ENCODE measurements at places on chromosomes 12 and 14.

DNA sequence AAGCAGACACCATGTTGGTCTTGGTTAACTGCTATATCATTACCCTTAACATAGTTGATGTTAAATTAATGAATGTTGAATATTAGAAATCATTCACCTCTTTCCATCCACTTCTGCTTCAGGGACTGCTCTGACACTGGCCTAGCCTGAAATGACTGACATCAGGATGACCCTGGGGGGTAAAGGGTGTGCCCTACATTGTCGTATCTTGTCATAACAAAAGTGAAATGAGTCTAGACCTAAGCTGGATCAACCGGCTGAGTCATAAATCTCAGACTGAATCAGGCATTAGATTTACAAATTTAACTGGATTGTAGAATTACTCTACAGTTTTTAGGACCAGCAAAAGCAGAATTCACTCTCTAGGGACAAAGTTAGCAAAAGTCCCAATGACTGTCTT is 35.3 kb downstream of the KICS2 start:
- DNase-seq: peak; percentile 27

DNA sequence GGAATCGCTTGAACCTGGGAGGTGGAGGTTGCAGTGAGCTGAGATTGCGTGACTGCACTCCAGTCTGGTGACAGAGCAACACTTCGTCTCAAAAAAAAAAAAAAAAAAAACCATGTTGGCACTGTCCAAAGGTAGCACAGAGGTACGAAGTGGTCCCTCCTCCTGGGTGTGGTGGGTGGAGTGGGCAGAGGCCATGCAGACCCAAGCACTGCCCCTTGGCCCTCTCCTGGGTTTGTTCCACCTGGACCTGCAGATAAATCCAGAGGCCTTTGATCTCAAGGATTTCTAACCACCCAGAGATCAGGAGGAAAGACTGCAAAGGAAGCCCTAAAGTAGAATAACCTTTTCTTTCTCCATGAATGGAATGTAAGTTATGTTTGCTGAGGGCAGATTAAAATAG is 8.7 kb upstream of the GALNT6 start:
- no peak for DNase-seq

DNA sequence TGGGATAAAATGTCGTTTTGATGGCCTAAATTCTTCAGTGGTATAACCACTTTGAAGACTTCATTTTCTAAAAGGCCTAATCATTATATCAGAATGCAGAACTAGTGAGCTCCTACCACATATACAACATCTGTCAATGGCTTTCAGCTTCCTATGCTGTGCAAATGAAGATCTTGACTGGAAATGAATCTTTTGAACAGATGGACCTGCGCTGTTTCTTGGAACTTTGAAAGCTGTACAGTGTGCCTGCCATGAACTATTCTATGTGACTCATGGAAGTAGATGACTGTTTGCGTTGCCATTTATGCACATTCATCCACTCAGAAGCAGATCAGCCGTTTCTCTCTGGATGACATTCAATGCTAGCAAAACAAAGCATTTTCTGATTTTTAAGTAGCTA is 542.2 kb upstream of the USP15 start:
- no peak for DNase-seq

DNA sequence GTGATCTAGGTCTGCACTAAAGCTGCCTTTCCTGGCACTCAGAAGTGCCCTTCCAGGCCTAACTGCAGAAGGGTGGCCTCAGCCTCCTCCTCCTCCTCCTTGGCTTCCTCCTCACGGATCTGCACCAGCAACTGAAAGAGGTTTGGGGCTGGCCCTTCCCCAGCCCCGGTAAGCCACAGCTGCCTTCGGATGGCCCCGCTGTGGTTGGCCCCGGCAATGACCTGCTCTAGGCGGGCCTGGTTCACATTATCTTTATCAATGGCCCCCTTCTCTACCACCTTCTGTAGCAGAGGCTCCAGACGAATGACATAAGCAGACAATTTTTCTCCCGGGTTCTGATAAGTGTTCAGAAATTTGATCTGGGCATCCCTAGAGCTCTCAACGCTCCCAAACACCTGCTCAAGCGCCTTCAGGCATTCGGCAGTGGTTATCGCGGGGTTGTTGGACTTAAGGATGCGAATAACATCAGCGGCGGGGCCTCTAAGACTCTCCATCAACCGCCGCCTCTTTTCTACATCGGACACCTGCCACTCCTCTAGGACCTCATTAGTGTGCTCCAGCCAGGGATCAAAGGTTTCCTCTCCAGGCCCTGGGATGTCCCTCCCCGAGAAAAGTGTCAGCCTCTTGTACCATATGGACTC is 1.5 kb downstream of the PNMA1 start:
- DNase-seq: peak; percentile 71

DNA sequence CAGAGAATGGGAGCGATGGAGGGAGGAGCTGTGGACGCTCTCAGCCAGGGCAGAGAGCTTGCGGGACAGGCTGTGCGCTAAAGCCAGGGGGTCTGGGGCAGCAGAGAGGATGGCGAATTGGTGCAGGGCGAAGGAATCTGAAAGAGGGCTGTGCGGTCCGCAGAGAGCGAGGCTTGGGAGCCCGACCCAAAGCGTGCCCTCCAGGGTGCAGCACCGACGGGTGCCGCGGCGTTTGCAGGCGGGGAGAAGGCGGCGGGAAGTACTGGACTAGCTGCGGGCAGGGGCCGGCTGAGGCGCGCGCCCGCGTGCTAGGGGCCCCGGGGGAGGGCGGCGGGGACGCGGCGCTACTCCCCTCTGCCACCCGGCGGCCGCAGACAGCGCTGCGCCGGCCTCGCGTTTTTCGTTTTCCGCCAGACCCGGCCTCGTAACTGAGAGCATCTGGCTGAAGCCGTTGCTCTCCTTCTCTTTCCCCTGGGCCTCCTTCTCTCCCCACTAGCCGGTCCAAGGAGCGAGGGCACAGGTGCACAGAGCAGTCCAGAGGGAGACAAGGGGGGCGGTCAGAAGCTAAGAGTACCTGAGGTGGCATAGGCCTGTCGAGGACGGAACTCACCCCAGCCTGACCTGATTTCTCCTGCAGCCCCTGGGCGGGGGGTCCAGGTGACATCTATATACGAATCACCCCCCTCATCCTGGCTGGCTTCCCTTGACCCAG is 24.9 kb downstream of the SLC6A12 start:
- DNase-seq: peak; percentile 76

- no peak for DNase-seq
These were observed 113.9 kb downstream of the AEBP2 start for GRCh38 chr12:19553175-19553574.

GRCh38 chr12:131171029-131171428 is 217.3 kb downstream of the ADGRD1 start:
- DNase-seq: no peak

DNA sequence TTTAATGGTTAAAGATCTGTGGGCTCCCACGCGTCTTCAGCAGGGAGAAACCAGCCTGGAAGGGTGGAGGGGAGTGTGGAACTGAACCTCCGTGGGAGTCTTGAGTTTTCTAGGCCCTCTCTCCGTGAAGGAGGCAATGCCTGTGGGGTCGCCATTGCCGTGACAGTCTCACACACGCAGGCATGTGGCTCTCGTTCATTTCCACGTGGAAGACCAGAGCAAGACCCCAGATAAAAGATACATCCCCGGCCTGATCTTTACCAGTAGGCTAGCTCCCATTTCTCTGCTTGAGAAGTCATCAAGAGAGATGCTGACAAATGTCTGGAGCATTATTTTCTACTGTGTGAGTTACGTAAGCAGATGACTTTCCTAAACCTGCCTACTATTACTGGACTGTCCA is 491.7 kb upstream of the LMO3 start:
- DNase-seq: no peak

DNA sequence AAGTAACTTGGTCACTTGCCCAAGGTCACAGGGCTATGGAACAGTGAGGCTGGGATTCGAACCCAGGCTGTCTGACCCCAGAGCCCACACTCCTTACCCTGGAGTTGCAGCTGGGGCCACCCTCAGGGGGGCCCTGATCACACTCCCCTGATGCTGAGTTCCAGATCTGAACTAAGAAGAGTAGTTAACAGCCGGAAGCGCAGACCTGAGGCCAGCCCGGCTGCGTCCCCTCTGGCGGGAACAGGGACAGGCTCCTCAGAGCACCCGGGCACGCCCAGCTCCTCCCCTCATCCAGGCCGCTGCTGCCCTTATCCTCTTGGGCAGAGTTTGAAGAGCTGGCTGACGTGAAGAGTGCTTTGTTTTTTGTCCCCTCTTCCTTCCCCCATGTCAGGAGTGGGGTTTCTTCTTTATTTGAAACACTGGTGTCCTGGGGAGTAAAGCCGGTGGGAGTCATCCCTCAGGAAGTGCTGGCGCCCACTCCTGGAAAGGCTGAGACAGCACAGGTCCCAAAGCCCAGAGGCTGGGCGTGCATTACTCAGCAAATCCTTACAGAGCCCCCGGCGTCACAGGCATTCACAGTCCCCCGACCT is 8.7 kb downstream of the PHB2 start:
- peak; percentile 73 for DNase-seq

DNA sequence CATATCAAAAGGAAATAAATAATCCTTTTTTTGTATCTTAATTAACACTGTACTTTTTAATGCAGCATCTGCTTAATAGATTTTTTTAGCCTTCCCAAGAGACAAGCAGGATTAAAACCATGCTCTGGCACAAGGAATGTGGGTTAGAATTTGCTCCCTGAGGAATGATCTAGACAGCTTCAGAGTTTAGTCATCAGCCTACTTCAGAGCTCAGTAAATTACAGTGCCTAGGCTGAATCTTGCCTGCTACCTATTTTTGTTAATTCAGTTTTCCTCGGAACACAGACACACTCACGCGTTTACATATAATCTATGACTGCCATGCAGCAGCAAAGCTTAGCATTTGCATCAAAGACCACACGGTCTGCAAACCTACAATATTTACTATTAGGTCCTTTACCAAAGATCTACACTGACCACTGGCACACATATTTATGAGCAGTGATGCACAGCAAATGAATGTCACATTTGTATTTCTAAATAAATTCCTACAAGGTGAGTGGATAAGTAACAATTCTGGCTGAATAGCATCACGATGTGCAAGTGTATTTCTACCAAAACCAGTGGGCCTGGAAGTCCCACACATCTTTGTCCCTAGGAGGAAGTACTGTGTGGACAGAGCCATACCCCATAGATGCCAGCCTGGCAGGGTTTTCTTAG is 309.8 kb upstream of the TMEM132C start:
- no peak for DNase-seq

DNA sequence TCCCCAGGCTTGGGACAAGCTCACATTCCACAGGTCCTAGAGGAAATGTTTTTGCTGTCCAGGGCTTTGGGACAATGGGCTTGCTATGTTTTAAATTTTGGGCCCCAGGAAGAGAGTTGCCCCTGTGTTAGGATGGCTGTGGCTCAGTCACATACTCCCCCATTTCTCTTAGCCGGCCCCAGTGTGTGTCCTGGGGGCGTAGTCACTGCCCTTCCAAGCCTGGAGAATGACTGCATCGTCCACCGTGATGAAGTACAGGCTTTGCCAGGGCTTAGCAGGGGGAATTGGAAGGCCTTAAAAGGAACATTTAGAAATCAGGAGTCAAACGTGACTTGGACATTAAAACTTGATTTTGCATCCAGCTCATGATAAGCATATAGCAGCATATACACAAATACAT is 293.6 kb downstream of the CACNA1C start:
- no peak for DNase-seq

DNA sequence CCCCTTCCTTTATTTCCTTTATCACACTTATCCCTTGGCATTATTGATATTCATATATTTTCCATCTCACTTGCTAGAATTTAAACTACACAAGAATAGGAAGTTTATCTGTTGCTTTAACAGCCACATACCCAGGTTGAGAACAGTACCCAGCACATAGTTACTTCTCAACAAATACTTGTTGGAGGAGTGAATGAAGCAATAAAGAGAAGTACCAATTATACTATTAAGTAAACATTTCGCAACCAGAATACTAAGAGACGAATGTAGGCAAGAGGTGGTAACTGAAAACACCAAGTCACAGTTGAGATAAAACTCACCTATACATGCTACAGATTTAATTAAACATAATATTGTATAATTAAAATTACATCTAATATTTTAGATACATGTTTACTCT is 110.9 kb downstream of the FSCB start:
- DNase-seq: no peak

DNA sequence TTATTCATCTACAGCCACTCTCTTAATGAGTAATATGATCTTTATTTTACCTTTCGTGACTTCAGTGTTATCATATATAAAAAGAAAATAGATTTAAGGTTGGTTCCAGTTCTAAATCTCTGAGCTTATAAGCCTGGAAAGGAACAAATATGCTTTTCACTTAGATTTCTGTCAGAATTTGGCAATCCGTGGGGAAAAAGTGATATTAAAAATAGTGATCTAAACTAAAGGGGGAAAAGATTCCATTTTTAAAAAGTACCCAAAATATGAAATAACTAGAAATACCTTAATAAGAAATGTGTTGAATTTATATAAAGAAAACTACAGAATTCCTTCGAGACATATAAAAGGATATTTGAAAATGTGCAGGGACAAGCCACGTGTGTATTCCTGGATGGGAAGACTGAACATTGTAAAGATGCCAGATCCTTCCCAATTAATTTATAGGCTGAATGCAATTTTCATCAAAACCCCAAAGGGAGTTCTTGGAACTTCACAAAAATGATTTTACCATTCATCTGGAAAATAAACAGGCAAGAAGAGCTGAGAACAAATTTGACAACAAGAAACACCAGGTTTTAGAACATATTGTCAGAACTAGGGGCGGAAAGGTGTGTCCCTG is 142.5 kb downstream of the EFCAB11 start:
- DNase-seq: no peak

Data from activated CD4-positive, alpha-beta T cell treated with anti-CD3 and anti-CD28 coated beads for 36 hours (primary cell).